ENCODE measurements at places on chromosomes 7 and 10.

DNA sequence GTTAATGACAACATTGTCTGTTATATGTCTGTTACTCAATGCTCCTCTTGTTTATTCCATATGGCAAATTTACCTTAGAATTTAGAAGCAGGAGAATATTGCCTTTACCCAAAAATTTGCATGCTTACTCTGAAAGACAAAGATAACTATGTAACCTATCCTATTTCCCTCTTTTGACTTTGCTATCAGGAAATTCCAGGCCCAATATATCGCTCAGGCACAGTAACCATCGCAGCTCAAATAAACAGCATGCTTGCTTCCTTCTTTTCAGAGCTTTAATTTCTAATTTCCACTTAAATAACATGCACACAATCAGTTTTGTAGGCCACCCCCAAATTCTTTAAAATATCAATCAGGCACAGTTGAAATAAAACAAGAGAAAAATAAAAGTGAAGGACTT is 57.8 kb downstream of the EBLN1 start:
- no peak for DNase-seq

DNA sequence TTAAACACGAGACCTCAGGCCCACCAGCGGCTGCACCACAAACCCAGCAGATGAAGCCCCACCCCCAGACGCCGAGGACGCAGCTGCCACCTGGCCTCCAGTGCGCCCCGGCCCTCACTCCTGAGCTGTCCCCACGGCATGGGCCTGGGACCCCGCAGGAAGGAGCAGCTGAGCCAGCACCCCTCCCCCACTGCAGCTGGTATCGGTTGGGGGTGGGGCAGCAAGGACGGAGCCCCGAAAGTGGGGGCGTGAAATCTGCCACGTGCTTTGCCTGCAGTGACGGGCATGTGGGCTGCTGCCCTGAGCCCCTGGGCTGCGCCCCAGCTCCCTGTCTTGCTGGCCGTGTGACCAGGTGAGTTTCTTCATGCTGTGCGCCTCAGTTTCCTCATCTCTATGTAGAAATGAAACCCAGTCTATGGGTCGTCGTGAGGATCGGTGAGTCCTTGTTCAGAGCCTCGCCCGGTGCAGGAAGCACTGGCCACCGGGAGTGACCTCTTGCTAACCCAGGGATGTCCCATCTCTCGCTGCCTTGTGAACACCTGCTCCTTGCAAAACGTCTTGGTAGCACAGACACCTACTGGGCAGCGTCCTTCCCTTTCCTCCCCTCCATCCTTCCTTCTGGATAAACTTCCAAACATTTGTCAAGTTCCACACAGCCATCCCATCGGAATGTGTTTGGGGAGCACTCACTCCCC is 32.0 kb downstream of the CFAP46 start:
- DNase-seq: no peak

GRCh38 chr7:47197486-47197885 is 384.4 kb downstream of the TNS3 start:
- DNase-seq: no peak

DNA sequence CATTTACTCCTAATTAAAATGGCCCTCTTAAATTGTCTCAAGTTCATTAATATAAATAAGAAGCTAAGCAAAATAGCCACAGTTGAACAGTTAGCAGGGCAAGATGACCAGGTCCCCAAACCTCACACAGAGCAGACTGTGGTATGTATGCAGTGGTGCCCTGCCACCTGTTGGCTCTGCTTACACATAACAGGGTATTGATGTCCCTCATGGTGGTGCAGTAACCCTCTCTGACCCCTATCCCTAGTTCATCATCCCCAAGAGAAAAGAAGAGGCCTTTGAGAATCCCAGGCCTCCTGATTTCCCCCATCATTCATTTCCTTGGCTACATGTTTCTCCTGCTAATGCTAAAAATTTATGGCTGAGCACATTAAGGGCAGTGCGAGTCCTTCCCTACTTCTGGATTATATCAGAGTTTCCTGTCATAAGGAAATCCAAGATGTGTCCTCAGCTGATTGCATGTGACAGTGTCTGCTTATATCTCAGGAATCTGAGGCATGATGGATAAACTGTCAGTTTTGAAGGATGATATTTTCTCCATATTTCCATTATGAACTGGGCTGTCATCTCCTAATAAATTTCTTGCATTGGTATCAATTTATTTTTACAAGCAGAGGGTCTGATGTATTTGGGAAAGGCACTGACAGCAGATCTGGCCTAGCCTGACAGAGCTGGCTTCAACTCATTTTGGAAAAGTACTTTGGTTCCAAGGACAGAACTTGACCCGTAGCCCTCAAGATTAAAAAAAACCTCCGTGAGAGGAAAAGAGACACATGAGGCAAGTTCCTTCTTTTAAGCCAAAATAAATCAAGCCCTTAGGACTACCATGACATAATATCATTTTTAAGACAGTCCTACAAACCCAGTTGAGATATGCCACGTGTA is 880.6 kb downstream of the LRMDA start:
- peak; percentile 49 for DNase-seq

- no peak for DNase-seq
Measured at GRCh38 chr7:120405652-120406051, 132.7 kb downstream of the KCND2 start.

DNA sequence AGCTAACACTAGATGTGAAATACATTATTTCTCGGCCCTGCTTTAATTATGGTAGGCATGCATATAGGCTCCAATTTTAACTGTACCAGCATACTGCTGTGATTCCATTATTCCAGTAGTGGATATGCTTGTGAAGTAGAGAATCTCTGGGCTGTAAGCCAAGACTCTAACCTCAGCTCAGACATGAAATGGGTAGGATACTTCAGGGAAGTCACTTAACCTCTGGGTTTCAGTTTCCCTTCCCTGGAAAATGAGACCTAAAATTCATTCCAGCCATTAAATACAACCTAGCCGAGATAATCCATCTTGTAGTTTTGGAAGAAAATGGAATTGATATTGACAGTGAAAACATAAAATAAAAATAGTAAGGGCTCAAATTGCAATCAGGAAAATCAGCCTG is 59.6 kb upstream of the TRIL start:
- peak; percentile 19 for DNase-seq

- no peak for DNase-seq
Measured at GRCh38 chr7:70044525-70044924, 446.2 kb downstream of the AUTS2 start.

GRCh38 chr10:127250031-127250430 is 53.6 kb upstream of the INSYN2A start:
- DNase-seq: no peak

DNA sequence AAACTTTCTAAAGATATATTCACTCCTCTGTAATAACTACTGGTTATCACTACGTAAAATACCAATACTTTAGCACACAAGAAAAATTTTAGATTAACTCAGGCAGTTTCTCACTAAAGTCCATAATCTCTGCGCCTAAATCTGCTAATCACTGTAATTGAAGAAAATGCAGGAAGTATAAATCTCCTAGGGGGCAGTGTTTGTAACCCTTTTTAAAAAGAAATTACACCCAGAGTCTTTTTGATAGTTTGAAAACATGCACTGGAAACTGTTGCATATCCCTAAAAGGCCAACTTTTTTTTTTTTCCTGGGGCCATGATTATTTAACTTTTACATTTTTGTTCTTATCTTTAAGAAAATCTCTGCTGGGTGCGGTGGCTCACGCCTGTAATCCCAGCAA is 209.6 kb downstream of the KIAA1217 start:
- peak; percentile 43 for DNase-seq

GRCh38 chr7:32079510-32079909 is 9.3 kb upstream of the PDE1C start:
- DNase-seq: no peak

DNA sequence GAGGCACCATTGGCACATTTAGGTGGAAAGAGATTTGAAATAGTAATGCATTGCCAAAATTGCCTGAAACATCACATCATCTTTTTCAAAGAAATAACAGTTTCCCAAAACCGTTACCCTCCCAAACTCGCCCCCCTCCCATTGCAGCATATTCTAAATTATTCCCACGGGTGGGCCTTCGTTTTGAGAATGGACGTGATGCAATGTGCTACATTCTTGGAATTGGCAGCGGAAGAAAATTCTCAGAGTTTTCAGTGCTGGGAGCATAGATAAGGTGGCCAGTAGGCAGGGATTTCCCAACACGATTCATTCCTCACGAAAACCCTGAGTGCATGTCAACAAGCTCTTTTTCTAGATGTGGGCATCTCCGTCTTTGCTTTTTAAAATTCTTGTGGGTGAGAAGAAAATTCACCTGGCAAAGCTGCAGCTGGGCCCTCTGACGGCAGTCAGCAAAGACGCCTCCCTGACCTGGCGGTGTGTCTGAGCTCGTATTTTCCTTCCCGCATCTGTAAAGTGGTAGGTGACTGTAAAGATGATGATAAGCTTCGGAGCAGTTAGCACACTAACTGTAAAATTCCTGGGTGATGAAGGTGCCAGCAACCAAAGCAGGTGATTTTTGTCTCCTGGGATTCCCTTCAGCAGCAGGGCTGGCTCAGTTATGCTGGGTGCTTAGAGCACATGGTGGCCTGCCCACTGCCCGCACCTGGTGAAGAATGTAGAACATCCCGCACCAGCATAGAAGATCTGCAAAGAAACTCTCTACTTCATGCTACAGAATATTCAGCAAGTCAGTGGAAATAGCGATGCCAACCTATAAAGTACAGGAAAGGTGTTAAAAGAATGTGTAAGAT is 141.9 kb upstream of the KLF6 start:
- DNase-seq: peak; percentile 39

DNA sequence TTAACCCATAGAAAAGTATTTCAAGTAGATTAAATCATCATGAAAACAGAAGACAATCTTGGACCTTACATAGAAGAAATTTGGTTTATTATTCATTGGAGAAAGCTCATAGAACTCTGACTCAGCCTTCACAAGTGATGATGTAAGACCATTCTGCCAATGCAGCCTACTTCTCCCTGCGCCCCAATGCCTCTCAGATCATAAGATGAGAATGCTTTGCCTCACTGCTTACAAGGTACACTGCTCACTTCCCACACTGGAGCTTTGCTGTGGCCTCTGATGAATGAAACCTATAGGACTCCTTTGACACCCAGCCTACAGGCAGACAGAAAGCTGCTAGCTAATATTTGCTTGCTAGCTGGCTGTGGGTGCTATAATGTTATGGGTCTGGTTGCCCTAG is 569.4 kb upstream of the STEAP1 start:
- DNase-seq: no peak

- DNase-seq: no peak
Measured at GRCh38 chr7:37056234-37056912, 332.1 kb upstream of the AOAH start.

DNA sequence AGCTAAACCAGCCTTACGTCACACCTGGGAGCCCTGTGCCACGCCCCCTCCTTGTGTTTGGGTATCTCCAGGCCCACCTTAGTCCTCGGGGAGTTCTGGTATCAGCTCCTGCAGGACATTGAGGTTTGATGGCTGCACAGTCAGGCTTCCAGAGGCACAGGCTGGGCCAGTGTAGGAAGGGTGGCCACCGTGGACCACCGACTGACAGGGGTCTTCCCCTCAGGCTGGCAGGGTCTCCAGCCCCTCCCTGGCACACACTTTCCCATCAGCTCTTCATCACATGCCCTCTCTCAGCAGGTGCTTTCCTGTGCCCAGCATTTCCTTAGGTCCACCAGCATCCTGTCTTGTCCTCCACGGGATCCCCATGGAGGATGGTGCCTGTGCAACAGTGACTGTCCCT is 413.1 kb downstream of the TCERG1L start:
- DNase-seq: no peak

DNA sequence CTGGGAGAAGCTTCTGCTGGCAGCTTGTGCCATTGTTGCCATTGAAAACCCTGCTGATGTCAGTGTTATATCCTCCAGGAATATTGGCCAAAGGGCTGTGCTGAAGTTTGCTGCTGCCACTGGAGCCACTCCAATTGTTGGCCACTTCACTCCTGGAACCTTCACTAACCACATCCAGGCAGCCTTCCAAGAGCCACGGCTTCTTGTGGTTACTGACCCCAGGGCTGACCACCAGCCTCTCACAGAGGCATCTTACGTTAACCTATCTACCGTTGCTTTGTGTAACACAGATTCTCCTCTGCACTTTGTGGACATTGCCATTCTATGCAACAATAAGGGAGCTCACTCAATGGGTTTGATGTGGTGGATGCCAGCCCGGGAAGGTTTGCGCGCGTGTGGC is 220.7 kb downstream of the ADK start:
- DNase-seq: peak; percentile 52

DNA sequence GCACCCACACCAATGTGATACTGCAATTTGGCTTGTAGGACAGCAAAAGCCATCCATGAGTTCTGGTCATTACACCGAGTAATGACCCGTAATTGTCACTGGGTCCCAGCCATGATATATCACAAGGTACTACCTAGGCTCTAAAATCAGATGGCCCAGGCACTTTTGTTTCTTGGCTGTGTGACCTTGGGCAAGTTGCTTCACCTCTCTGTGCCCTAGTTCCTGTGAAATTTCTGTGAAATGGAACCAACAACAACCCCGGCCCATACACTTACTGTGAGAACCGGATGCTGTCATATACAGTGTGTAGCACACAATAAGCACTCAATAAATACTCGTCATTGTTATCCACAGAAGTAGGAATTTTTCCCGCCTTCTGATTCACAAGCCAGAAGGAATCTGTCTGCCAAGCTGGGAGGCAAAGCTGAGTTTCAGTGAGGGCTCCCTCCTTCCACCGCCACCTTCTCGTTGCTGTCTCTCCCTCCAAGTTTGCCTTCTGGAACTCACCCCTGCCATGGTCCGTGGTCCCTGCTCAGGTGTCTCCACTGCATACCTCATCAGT is 6.4 kb upstream of the CYTH3 start:
- DNase-seq: peak; percentile 60

GRCh38 chr7:32258265-32258664 is 188.1 kb upstream of the PDE1C start:
- DNase-seq: no peak

- DNase-seq: no peak
Measured at GRCh38 chr10:5963071-5963470, 14.3 kb downstream of the IL15RA start.

DNA sequence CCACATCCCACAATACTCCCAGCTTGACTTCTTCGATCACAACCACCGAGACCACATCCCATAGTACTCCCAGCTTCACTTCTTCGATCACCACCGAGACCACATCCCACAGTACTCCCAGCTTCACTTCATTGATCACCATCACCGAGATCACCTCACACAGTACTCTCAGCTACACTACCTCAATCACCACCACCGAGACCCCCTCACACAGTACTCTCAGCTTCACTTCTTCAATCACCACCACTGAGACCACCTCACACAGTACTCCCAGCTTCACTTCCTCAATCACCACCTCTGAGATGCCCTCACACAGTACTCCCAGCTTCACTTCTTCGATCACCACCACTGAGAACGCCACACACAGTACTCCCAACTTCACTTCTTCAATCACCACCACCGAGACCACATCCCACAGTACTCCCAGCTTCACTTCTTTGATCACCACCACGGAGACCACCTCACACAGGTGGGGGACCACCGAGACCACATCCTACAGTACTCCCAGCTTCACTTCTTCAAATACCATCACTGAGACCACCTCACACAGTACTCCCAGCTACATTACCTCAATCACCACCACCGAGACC is 8.6 kb downstream of the MUC3A start:
- no peak for DNase-seq

GRCh38 chr10:78229489-78229888 is 195.8 kb downstream of the RPS24 start:
- no peak for DNase-seq

GRCh38 chr10:78619896-78620295 is 448.9 kb upstream of the ZMIZ1 start:
- DNase-seq: no peak
